A375 (cell line): ENCODE measurements at places on chromosomes 12 and 14. TPM values are rescaled to one million over a fixed set of nuclear protein-coding genes. Genes with fewer than 3 reads are reported as not detected.

The EML5 gene
- total RNA-seq: 2.8 and 3.6 TPM in 2 replicates

The CDKN1B gene
- 26.3 and 28.1 TPM in 2 replicates for total RNA-seq

The PRH2 gene
- 0.91 and 0.98 TPM in 2 replicates for total RNA-seq

The CELA1 gene
- total RNA-seq: 0.27 TPM in 1 of 2 replicates, not detected in the other

The GPR137C gene
- total RNA-seq: not detected in 2 replicates

The RNASE1 gene
- not detected in 2 replicates for total RNA-seq

The RPGRIP1 gene
- not detected in 2 replicates for total RNA-seq
